ENCODE measurements at places on chromosomes 5 and 9.
A peak's percentile ranks its signal among the peaks of the same experiment; 100 is the strongest.

DNA sequence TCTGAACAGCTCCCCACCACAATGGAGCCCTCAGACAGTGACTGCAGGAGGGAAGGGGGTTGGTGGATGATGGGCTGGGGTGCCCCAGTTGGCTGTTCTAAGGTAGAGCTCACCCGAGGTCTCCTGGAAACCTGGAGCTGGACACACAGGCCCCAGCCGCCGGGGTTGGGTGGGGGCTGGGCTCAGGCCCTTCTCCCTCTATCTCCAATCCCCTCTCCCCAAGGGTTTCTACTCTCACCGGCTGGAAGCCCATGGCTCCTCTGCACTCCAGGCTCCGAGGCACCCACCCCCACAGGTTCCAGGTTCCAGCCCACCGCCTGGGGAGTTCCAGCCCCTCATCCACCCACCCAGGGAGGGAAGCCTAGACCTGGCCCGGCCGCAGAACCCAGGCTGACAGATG lies 766 bp downstream of the NR5A1 start:
- no peak for DNase-seq

GRCh38 chr5:180825768-180826525 lies 23.3 kb upstream of the MGAT1 start:
- no peak for DNase-seq

DNA sequence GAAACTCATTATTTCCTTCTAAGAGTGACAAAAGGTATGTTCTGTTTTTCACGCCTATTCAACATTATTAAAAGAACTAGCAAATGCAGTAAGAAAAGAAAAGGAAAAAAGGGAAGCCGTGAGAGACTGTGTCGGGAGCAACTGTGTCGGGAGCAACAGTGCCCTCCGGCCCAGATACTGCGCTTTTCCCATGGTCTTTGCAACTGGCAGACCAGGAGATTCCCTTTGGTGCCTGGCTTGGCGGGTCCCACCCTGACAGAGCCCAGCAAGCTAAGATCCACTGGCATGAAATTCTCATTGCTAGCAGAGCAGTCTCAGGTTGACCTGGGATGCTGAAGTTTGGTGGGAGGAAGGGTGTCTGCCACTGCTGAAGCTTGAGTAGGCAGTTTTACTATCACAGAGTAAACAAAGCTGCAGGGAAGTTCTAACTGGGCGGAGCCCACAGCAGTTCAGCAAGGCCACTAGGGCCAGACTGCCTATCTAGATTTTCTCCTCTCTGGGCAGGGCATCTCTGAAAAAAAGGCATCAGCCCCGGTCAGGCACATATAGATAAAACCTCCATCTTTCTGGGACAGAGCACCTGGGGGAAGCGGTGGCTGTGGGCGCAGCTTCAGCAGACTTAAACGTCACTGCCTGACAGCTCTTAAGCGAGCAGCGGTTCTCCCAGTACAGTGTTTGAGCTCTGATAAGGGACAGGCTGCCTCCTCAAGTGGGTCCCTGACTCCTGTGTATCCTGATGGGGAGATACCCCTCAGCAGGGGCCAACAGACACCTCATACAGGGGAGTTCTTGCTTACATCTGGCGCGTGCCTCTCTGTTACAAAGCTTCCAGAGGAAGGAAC lies 1237.4 kb upstream of the CDH18 start:
- DNase-seq: no peak

DNA sequence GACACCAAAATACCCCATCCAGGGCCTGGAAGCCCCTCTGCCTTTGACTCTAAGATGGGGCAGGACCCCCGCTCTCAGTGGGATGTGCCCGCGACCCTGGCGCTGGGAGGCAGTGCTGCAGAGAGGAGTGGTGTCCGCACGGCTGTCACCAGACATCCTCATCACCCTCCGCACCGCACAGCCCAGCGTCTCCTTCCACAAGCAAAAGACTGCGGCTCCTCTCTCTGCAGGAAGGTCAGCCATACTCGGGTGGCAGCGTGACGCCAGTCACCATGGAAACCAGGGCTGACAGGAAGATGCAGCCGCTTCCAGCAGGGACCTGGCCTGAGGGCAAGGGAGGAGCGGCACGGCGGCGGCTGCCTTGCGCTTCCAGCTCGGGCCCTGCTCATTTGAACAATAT lies 17.1 kb upstream of the SLC6A3 start:
- no peak for DNase-seq

GRCh38 chr9:103037508-103038477 lies 42.7 kb downstream of the CYLC2 start:
- DNase-seq: no peak

DNA sequence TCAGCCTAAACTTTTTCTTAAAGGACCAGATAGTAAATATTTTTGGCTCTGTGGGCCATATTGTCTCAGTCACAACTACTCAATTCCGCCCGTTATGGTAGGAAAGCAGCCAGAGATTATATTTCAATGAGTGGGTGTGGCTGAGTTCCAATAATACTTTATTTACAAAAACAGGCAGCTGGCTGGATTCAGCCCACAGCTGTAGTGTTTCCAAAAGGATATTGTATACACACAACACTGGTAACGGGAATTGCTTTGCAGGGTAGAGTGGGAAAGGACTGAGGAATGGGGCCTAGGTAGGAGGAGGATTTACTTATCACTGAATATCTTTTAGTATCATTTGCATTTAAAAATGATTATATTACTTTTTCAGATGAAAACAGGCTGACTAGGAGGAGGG lies 21.0 kb downstream of the GCNT4 start:
- DNase-seq: no peak

DNA sequence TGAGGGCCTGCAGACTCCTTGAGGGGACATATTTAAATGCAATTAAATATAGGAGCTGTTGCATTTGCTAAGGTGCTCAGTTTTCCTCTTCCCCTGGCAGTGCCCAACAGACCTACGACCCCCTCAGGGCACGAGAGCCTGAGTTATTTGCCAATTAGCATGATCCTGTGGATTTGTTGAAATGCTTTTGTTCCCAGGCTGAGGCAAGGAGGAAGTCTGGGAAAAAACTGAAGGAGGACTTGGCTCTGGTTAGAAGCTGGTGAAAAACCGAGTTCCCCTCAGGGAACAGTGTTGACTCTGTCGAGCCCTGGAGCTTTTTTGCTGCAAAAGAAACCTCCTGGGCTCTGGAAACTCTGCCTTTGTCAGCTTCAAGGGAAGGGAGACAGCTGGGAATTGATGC lies 103.6 kb upstream of the SHB start:
- no peak for DNase-seq

DNA sequence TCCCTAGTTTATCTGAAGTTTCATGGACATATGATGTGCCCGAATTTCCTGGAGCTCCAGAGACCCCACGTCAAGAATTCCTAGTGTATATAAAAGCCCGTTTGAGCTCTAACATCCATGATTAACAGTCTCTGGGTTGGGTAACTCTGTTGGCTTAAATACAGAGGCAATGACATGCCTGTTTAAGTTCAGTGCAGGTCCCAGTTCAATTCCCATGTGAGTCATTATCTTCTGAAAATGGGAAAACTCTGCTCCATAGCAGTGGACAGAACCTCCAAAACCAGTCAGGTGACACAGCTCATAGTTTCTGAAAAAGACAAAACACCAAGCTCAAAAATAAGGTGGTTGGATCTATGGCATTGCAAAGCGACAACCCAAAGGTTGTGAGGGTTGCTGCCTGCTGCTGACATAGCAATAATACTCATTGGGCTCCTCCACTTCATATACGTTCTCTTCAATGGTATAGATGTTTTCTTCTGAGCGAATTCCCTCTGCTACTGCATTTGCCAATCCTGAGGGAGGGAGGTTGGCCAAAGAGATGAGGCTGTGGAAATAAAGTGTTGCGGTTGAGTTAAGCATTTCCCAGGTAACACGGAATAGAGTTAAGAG lies 22.0 kb downstream of the HAVCR2 start:
- no peak for DNase-seq

GRCh38 chr5:159906943-159907342 lies 9.3 kb upstream of the ADRA1B start:
- no peak for DNase-seq

DNA sequence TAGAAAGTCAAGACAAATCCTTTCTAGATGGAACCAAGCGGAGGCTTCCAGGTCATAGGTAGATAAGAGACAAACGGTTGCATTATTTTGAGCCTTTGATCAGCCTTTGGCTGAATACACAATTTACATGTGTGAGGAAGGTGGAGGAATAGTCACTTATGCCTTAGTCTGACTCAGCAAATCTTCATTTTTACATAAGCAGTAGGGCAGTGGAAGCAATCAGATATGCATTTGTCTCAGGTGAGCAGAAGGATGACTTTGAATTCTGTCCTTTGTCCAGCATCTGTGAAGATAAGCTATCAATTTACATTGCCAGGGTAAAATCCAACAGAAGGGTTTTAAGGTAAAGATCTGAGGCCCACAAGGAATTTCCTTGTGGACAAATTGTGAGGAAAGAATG lies 23.8 kb downstream of the TUSC1 start:
- no peak for DNase-seq

GRCh38 chr5:93342563-93343061 lies 238.4 kb downstream of the NR2F1-AS1 start:
- DNase-seq: no peak

DNA sequence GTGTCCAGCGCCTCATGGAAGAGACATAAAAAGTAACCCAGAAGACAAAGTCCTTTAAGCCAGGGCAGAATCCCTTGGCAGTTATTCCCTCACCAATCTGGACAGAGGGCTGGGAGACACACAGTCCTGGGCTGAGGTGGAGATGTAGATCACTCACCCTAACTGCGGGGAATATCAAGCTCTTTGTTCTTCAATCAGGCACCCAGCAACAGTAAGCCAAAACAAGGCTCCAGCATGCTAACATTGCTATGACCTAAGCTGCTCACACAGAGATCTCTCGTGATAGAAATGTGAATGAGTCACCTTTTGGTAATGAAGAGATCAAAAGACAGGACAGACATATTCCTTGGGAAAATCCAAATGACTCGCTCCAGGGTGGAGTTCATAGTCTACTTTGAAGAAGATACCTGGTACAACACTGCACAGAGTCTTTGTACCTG lies 101.3 kb downstream of the FBN2 start:
- no peak for DNase-seq

GRCh38 chr5:63553073-63553472 lies 409.2 kb downstream of the HTR1A start:
- no peak for DNase-seq

DNA sequence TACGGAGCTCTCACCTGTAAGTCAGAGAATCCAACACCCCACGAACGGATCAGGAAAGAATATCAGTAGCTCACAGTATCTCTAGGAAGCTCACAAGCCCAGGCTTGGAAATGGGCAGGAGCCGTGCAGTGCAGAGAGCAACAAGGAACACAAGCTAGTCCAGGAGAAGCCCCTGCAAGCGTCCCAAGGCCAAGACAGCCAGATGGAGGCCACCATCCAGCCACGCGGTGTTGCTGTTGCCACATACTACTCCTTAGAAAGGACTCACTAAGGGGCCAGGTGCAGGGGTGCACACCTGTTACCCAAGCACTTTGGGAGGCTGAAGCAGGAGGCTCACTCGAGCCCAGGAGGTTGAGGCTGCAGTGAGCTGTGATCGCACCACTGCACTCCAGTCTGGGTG lies 15.4 kb upstream of the VAV2 start:
- DNase-seq: no peak

GRCh38 chr5:158175934-158176481 lies 317.1 kb upstream of the CLINT1 start:
- no peak for DNase-seq

DNA sequence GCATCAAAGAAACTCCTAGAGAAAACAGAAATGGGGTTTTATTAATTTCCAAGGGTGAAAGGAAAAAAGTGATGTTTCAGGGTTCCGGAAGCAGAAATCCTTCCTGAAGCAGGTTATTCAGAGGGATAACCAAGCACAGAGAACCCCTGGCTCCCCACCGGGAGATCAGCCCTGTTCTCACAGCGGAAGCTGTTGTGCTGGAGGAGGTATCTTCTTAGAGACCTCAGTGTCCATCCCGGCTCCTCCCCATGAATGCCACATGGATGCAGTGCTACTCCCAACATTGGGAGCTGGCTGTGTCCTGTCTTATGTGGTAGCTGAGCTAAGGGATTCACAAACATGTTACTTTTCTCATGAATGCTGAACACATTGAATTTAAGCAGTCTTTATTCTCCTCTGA lies 80.9 kb upstream of the IRX2 start:
- no peak for DNase-seq

- DNase-seq: no peak
Measured at GRCh38 chr5:169424670-169425378, 123.9 kb upstream of the SLIT3 start.

DNA sequence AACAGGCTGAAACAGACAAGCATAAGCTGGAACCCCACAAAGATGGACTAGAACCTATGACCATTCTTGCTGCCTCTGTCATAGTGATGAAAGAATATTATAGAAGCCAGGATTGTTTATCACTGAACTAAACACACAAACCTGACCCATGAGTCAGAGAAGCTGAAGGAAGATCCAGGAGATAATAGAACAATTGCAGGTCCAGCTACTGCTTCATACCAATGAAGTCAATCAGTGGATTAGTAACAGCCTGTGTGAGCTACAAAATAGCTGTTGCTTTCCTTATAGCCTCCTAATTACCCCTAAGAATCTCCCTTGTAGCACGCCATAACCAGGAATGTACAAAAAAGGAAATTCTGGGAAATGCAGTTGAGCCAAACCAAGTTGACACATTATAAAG lies 459.9 kb upstream of the ZNF462 start:
- DNase-seq: no peak

- DNase-seq: no peak
Measured at GRCh38 chr9:94872891-94873511, 146.5 kb downstream of the AOPEP start.

GRCh38 chr5:128869970-128870369 lies 95.3 kb upstream of the SLC27A6 start:
- no peak for DNase-seq

- no peak for DNase-seq
Measured at GRCh38 chr5:5398071-5398470, 24.4 kb upstream of the ICE1 start.

DNA sequence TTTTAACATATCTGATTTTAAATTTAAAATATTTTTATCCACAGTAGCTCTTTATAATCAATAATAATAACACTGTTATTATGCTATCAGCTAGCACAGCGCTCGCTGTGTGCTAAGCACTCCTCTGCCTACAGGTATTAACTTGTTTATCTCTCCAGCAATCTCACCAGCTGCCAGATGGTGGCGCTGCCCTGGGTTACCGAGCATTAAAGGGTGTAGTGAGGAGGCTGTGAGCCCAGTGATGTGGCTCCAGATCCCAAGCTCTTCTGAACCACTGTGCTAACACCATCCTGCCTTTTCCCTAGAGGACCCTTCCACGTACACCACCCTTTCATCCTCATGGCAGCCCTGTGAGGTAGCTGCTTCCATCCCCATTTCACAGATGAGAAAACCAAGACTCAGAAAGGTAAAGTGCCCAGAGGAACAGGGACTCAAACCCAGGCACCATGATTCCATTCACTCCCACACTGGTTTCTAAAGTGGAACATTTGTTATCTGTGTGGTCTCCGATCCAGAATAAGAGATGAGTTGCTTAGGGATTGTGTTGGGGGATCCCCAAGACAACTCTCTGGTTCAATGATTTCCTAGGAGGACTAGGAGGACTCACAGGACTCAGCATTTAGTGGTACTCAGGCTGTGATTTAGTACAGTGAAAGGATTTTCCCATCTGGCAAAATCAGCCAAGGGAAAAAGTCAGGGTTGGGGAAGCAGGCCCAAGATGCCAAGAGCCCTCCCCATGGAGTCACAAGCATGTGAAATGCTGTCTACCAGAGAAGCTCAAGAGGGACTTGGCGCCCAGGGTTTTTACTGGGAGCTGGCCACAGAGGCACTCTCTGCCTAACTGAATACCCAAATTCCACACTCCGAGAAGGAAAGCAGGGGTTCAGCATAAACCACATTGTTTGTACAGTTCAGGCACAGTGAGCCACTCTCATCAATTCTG lies 7.0 kb downstream of the IGFBPL1 start:
- peak; percentile 24 for DNase-seq

GRCh38 chr5:126881821-126882600 lies 105.1 kb downstream of the LMNB1 start:
- DNase-seq: no peak

- DNase-seq: no peak
Measured at GRCh38 chr5:27532305-27532704, 493.9 kb upstream of the CDH9 start.

Measured in CD4-positive, alpha-beta T cell (primary cell).